ENCODE measurements at places on chromosomes 5 and 9.
A peak's percentile ranks its signal among the peaks of the same experiment; 100 is the strongest.

DNA sequence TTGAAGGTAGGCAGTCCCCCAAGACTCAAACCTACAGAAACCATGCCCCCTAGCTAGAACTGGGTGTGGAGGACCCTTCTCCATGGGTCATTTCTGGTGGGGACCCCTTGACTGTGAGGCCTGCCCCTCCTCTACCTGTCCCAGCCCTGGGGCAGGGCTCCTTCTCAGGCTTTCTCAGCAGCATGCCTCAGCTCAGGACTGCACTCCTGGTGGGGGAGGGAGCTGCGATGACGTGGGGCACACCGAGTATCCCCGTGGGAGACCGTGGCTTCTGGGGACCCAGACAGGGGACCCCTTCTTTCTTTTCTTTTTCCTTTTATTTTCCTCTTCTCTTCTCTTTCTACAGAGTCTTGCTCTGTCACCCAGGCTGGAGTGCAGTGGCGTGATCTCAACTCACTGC lies 27.0 kb upstream of the PITX1 start:
- DNase-seq = no peak

- no peak for DNase-seq
These were observed 40.4 kb upstream of the TBC1D2 start for GRCh38 chr9:98295824-98296223.

DNA sequence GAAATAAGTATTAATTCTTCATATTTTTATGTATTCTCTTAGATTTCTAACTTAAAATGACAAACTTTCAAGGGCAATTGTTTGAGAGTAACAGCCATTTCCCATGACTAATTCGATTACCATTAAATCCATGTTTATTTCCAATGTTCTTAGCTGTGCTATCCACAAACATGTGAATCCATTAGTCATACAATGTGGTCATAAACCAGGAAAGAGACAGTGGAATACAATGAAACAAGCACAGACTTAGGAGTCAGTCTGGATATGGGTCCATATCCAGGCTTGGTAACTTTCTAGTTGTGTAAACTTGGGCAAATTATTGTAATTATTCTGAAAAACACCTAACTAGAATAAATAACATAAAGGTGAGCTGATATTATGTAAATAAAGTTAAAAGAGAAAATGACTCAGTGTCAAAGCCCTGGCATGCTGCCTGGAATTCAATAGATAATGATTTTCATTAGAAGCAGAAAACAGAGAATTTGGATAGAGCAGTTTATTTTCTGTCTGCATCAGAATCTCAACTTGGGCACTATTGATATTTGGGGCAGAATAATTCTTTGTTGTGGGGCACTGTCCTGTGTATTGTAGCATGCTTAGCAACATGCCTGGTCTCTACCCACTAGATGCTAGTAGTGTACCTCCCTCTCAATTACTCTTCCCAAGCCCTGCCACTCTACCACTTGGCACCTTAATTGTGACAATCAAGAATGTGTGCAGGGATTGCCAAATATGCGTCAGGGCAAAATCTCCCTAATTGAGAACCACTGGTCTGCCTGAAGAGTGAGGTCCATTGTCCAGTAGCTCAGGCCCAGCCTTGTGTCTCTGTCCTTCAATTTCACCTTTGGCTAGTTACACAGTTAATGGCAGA lies 44.7 kb upstream of the SLC27A6 start:
- no peak for DNase-seq

DNA sequence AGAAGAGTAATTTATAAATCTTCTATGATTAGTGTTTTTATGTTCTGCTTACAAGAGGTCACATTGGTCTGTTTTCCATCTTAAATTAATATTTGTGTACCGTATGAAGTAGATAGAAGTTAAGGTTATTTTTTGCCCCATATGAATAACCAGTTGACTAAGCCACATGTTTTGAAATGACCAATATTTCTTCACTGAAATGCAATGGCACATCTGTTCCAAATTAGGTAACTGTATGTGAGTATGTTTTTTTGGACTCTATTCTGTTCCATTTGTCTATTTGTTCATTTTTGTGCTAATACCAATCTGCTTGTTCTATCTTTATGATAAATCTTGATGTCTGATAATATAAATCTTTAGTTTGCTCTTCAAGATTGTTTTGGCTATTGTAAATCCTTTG lies 17.7 kb downstream of the JAK2 start:
- no peak for DNase-seq

GRCh38 chr5:157345485-157345884 lies 79.6 kb downstream of the CYFIP2 start:
- DNase-seq = no peak

DNA sequence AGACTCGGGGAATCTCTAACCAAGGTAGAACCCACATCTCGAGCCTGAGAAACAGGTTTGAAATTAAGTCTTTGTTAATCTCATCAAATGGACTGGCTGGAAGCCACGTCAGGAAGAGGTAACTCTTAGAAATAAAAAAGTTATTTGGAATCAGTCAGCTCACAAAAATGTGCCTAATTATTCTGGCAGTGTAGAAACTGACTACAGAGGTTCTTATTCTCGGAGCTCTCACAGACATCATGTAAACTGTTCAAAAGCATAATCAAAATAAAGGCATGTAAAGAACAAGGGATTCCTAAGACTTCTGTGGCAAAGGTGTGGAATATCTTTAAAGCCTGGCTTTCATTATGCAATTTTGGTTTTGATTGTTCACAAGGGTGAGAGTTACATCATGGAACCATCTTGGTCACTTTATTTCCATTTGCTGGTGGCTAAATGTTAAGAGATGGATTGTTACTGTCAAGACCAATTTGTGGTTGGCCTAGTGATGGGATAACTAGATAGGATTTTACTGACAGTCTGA lies 85.1 kb downstream of the OTULIN start:
- no peak for DNase-seq

GRCh38 chr9:116661037-116661954 lies 25.8 kb upstream of the TRIM32 start:
- DNase-seq = peak; percentile 85

DNA sequence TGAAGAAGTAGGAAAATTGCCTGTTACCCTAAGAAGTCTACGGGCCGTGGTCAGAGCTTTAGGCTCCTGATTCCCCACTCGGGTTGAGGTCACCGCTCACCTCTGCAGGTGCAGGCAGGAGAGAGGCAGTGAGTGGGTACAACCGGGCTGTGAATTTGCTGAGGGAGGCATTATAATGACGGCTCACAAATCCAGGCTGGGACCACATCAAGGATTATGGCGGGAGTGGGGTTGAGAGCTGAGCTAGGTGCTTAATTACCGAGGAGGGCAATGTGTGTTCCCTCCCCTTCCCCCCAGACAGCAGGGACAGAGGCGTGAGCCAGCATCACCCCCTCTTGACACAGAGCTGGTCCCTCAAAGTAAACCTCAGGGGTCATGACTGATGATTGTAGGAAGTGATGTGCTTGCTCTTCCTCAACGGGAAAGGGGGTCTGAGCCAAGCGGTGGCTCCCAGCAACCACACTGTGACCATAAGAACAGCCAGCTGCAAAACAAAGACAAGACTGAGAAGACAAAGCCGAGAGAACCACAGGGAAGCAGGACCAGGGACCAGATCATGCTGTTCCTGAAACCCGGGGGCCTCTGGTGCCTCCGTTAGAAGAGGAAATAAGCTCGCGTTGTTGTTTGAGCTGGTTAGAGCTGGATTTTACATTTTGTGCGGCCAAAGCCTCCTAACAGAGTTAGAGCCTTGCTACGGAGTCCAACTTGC lies 77.7 kb downstream of the OLFM1 start:
- no peak for DNase-seq

GRCh38 chr5:150587856-150588595 lies 52.4 kb upstream of the SYNPO start:
- no peak for DNase-seq

GRCh38 chr5:171989276-171989675 lies 17.2 kb downstream of the FBXW11 start:
- DNase-seq = no peak

DNA sequence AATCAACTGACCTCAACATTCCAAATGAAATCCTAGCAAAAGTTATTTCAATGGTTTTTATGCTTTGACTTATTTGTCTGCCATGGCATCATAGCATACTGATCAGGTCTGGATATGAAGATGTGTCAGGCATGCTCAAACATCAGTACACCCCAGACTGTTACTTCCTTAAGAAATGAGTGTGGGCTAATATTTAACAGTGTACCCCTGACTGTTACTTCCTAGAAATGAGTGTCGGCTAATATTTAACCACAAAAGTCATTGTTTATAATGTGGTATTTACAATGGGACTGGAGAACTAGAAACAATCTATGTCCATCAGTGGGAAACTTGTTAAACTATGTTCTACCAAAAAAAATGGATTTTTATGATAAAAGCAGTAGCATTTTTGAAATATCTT lies 38.1 kb upstream of the HNRNPA0 start:
- DNase-seq = no peak

DNA sequence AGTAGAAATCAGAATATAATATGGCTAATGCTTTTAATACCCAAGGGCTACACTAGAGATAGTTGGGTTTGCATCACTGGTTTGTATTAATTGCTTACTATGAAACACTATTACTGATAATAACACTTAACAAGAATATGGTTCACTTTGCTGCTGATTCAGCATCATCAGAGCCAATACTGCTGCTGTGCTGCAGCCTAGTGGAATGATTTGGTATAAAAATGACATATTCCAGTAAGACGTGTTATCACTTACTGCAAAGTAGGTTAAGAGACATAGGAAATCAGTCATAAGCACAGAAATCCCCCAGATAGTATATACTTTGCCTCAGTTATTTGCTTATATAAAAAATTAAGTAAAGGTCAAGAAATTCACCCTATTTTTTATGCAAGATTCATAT lies 2.8 kb downstream of the CDH10 start:
- DNase-seq = peak; percentile 72

DNA sequence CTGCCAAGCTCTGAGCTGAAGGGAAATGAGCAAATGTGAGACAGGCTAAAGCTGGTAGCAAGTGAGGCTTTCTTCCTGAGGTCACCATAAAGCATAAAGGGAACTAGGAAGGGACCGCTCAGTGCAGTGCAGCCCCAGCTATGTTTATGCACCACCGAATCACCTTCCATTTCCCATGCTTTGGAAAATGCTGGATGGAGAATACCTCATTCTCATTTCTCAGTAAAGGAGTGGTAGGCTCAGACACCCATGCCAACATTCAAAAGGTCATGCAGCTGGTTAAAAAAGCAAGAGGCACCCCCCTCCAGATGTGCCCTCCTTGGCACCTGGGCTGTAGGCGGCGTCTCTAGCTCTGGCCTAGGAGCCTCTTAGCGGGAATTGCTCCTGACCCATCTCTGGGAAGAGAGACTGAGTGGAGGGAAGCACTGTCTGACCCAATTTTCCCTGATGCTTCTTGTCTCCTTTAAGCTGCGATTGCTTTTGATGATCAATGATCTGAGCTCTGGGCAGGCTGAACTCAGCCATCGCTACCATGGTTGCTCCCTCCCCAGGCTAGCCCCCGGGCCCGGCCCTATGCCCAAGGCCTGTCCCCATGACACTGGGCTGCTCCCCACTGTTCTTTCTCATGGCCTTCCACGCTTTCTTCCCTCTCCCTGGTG lies 58.7 kb downstream of the ZNF354C start:
- no peak for DNase-seq

DNA sequence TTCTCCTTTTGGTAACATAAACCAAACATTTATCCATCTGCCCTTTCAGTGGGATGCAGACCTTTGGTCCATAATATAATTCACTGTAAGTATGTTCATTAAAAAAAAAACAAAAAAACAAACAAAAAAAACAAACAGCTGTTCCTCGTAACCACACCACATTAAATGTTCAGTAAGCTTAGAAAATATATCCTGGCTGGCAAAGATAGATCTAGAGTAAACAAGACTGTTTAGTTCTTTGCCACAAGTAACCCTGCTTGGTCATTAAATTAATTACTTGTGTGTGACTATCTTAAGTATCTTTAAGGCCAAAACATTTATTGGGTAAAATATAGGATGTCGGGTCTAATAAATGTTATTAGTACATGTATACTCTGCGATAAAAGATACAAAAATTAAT lies 1717.1 kb downstream of the EFNA5 start:
- no peak for DNase-seq

DNA sequence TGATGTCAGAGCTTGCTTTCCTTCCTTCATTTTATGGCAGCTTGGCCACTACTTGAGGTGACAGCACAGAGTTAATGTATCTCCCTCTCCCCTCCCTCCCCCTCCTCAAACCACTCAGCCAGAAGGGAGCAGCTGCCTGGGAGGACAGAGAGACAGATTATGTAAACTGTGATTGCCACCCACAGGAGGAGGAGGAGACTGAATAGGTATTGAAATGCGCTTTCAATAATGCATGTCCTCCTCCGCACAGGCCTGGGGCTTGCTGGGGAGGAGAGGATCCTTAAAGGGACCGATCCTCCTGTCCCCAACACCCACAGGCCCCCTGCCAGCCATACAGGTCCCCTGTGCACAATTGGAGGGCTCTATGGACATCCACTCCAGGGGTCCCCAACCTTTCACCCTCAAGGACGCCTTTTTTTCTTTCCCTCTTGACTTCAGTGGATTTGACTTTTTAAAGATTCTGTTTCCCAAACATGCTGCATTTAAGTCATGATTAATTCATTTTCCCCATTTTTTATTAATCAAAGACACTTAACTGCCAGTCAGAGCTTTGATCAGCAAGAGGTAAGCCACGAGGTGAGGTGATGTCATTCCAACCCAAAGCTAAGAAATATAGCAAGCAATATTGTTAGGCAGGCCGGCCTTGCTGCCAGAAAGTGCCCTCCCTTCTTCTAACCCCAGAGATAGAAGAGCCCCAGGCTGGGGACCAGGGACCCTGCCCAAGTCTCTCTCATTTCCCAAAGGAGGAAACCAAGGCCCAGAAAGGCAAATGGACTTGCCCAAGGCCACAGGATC lies 47.5 kb upstream of the CPLX2 start:
- DNase-seq = no peak

DNA sequence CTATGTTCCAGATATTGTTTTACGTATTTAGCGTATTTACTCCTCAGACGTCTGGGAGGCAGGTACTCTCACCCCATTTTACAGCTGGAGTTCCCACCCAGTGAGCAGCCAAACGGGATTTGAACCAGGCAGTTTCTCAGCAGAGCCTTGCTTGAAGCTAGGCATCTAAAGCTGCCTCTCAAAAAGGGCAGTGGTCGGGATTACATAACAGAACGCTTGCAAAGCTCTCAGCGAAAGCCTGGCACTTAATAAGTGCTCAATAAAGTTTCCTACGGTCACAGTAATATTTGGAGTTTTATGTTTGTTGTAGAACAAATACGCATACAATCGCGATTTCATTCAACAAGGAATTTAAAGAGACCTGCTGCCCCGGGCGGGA lies 286 bp upstream of the BSPRY start:
- DNase-seq = no peak

DNA sequence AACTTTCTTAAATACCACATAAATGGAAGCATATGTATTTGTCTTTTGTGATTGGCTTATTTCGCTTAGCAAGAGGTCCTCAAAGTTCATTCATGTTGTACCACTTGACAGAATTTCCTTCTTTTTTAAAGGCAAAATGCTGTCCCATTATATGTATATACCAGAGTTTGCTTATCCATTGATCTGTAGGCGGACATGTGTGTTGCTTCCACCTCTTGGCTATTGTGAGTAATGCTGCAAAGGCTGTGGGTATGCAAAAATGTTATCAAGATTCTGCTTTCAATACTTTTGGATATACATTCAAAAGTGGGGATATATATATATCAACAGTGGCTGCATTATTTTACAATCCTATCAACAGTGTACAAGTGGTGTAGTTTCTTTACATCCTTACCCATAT lies 271.0 kb downstream of the PRR16 start:
- DNase-seq = no peak
